ENCODE measurements at places on chromosomes 1 and 21.

DNA sequence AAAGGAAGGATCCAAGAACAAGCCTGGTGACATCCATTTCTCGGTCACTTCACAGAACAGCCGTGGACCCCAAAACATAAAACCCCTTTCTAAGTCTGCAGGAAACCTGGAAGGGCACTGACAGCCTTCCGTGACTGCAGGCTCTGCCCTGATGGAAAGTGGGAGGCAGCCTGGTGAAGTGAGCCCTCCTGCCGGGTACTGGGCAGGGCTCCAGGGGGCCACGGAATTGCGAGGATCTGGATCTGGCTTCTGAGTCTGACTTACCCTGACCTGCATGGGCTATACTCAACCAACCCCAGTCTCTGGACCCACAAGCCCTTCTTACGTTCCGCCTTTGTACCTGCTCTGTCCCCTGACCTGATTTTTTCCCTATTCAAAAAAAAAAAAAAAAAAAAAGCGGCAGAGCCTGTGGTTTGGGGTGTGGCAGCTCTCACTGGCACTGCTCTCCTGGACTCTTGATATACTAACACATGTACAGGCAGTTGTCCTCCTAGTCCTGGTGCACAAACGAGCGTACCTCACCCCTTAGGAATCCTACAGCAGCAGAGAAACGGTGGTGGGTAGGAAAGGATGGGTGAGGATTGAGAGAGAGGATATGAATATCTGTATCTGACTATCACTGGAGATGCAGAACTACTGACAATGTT lies 82.9 kb downstream of the BEND5 start:
- no peak for DNase-seq

DNA sequence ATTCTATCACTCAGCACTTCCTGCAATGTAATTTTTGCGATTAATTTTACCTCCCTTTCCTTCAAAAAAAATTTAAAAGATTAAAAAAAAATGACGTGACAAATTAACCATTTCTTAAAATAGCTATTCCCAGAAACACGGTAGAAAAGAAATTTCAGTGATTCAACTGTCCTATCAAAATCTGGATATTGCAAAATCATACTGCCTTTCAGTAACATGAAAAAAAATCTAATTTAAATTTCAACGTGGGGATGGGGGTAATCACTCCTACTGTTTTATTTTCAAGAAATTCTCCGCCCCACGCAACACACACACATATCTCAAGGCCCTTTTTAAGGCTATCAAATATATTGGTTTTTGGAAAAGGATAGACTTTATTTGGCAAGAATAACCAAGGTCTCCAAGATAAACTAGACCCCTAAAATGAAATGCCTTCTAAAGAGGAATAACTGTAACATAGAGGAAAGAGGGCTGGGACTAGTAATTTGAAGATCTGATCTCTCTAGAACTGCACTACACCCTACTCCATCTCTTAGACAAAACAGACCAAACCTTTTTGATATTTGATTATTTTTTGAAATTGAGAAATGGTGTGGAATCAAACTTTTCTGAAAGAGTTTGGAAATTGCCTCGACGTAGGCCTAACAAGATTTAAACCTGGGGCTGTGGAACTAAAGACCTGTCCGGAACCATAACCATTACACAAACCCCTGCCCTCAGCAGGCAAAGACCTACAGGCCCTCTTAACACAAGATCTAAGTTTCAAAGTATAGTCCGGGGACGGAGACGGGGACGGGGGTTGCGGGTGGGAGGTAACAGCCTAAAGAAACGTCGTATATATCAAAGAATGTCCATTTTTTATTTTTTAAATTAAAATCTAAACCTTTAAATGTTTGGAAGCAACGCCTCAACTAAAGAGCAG lies 941 bp downstream of the ARNT start:
- no peak for DNase-seq

GRCh38 chr1:156390469-156391365 lies 21.7 kb downstream of the RHBG start:
- DNase-seq: no peak

DNA sequence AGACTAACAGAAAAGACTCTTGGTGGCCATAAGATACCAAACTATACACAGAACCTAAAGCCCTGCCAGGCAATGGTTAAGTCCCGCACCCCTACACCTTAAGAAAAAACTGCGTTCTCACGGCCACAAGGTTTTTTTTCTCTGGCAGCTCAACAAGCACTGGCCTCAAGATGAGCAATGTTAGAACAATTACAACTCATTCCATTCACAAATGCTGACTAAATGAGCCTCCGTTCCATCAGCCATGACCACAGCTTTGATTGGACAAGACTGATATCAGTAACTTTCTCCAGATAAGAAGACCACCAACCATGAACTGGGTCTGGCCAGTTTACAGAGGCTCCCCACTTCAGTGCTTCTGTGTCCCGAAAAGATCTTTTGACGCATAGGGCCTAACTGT lies 31.9 kb downstream of the SEC16B start:
- peak; percentile 20 for DNase-seq

GRCh38 chr1:203038217-203038741 lies 12.0 kb downstream of the PPFIA4 start:
- DNase-seq: peak; percentile 32

GRCh38 chr1:220367833-220368232 lies 95.6 kb upstream of the RAB3GAP2 start:
- DNase-seq: no peak

- DNase-seq: no peak
These were observed 31.5 kb downstream of the TMCO1 start for GRCh38 chr1:165737196-165737595.

- no peak for DNase-seq
These were observed 9.0 kb downstream of the CRP start for GRCh38 chr1:159705251-159705903.

DNA sequence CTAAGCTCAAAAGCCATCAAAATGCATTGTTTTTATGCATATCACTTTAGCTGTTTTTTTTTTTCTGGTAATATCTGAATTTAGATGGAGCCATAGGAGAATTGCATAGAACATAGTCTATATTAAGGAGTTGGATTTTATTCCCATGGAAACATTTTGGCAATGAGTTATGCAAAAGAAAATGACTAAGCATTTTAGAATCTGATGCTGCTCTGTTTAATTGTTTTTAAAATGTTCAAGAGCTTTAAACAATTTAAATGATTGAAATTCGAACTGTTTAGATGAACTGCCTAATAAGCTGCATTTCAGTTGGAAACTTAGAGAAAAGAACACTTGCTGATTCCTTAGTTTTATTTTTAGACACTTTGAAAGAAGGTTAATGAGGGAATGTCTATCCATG lies 1531.5 kb upstream of the B3GALT2 start:
- no peak for DNase-seq

DNA sequence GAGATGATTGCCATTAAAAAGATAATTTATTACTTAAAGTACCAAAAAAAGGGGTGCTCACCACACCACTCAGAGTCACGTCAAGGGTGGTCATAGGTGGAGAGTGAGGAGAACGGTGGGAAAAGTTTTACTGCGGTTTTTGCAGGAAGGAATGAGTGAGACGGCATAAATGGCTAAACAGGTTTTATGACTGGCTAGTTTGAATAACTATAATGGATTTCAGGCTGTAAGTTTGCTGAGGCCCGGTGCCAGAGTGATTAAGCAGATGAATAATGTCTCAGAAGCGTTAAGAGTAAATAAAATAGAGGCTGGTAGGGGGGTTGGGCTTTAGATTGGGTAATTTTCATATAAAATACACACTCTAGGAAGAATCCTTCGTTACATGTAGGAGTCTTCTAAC lies 1337.8 kb downstream of the AMY1C start:
- no peak for DNase-seq

- no peak for DNase-seq
These were observed 119.4 kb downstream of the CAMTA1 start for GRCh38 chr1:6904476-6905170.

DNA sequence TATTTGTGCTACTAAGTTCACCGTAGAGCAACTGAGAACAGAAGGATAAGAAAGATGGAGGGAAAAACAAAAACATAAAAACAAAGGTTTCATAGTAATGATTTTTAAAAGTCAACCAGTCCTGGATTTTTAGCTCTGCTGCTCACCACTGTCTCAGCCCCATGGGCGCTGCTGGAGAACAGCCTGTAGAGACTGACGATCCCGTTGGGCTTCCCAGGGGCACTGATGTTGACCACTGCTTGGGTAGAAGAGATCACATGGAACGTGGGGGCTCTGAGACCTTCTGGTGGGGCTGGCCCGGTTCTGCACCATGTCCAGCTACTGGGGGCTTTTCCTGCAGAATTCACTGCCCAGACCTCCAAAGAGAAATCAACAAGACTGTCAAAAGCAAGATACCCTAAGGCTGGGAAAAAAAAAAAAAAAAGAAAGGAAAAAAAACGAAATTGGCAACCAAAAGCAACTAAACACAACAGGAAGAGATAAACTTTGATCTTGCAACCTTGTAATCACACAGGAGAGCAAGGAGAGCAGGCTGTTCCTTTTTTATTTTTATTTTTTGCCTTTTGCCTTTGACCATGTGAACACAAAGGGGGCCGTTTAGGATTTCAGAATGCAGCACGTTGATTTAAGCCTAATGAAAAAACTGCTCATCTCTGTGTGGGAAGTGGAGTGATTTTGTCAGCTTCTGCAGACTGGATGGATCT lies 83.5 kb downstream of the KCTD3 start:
- no peak for DNase-seq

DNA sequence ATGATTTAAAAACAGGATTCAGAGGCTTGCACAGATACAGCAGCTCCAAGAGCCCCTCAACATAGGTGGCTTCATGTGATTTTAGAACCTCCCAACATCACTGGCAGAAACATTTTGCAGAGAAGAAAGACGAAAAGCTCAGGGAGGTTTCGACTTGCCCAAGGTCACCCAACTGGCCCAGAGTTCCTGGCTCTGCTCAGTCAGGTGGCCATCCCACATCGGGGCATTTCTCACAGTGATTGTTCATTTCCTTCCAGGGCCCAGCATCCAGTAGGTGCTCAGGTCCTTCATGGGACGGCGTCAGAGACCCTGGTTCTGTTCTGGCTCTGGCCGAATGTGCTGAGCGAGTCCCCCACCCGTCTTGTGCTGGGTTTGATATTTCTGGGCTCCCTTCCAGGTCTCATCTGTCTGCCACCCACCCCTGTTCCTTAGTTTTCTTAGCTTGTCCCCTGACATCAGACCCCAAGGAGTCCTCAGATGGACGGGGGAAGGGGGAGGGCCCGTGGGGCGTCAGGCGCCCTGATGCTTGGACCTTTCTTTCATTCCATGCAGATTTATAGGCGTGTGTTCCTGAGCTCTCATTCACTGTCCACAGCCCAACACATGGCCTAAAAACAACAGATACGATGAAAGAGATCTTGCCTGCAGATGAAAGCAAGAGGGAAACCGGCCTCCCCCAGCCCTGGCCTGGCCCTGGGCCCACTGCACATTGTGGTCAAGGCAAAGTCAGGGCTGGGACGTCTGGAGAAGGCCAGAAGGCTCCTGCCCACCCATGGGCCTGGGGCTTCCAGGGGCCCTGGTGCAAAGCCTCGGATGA lies 123.1 kb upstream of the ZBTB40 start:
- DNase-seq: no peak

- no peak for DNase-seq
These were observed 230.1 kb downstream of the SEC16B start for GRCh38 chr1:177739780-177740179.

GRCh38 chr1:223142795-223143536 lies at the start of gene TLR5:
Gene TLR5 (minus strand): TSS chr1:223143248. CDS start chr1:223113031, 30,217 bp downstream.
- DNase-seq: peak; percentile 41

DNA sequence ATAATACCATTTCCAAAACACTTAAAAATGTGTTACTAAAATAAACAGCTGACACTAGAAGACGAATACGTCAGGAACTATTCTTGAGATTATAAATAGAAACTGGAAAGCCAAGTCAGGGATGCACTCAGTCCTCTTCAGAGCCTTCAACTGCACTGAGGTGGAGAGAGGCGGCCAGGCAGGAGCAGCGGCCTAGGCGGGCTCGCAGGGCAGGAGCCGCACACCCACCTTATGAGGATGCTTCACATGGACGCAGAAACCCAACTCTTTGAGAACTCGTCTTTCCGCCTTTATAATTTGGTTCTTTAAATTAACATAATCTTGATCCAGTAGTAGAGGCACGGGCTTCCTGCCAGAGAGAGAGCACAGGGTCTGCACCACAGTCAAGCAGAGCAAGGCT lies 4.0 kb downstream of the CCNL2 start:
- no peak for DNase-seq

GRCh38 chr1:194857413-194857812 lies 1671.0 kb upstream of the B3GALT2 start:
- no peak for DNase-seq

DNA sequence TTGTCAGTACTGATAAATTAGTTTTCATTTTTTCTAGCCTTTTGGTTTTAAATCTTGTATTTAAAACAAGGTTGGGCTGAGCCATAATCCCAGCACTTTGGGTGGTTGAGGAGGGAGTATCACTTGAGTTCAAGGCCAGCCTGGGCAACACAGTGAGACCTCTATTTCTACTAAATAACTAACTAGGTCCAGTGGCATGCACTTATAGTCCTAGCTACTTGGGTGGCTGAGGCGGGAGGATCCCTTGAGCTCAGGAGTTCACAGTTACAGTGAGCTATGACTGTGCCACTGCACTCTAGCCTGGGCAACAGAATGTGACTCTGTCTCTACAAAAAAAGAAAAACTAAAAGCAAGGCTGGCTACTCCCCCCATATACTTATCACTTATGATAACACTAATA lies 21.5 kb upstream of the TTC39A start:
- no peak for DNase-seq

- no peak for DNase-seq
These were observed 27.1 kb downstream of the MTF2 start for GRCh38 chr1:93106226-93106625.

- DNase-seq: no peak
These were observed 56.6 kb upstream of the EDN2 start for GRCh38 chr1:41540886-41541591.

DNA sequence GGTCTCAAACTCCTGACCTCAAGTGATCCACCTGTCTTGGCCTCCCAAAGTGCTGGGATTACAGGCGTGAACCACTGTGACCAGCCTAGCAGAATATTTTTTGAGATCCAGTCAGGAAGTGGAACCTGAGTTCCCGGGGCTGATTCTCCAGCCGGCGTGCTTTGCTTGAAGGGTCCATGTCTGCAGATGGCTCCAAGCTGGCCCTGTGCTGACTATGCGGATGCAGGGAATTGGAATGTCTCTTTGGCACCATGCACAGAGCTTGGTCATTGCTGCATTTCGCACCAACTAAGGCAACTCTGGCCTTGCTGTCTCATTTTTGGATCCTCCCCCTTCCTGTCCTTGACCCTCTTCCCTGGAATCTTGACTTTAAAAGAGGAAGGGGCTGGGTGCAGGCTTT lies 28.1 kb downstream of the ARHGEF10L start:
- DNase-seq: no peak

GRCh38 chr1:8381618-8382017 lies 63.7 kb downstream of the SLC45A1 start:
- DNase-seq: no peak

All from mesenchymal stem cell (in vitro differentiated cells and primary cell).